ENCODE measurements at places on chromosomes 7 and 10. TPM values are rescaled to one million over a fixed set of nuclear protein-coding genes. Genes with fewer than 3 reads are reported as not detected.

GRCh38 chr7:157153260-157153659, 14.5 kb downstream of the UBE3C start:
- DNase-seq = no peak

DNA sequence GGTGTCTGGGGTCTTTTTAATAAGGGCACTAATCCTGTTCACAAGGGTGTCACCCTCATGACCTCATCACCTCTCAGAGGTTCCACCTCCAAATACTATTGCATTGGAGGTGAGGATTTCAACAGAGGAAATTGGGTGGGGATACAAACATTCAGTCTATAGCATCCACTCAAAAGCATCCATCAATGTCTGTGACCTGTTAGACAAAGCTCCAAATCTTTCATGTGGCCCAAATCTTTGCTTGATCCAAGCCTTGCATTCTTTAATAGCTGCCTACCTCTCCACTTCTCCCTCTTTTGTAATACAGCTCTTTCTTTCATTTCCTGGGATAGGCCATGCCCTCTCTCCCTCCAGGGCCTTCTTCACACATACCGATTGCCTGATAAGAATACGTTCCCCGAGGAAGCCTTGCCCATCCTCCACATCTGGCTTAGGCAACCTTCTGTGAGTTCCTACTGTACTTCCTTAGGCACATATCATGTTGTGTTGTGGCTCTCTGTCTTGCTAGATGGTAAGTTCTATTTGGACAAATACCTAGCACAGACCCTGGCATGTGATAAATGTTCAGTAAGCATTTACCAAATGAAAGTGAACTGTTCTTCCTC, 66.1 kb downstream of the CREM start:
- DNase-seq = no peak

DNA sequence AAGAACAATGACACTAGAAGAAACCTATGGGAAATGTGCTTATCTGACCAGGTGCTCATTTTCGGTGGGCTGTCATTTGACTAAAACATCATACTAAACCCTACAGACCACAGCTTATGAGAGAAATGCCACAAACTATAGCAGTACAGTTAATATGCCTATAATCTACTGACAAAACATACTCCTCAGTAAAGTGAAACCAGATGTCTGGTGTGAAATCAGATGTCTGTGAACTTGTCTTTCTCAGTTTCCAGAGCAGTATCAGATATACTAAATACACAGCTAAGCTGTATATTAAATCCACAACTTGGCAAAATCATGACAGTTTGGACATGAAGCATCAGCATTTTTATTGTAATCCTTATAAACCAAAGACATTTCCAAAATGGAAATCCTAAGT, 3.3 kb downstream of the IMMP2L start:
- no peak for DNase-seq

DNA sequence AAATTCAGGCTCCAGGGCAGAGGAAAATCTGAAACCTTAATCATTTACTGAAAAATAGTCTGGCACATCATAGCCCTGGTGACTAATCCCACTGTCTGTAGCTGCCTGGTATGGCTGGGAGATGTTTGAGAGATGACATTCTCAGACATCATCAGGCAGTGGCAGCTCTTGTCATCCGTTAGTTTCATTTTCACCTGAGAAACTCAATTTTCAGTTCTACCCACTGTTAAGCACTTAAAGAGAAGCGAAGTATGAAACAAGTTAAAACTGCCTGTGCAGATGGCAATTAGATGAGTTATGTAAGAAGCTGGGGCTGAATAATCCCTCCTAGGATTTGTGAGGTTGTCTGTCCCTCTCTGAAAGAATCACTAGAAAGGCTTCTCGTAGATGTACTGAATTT, 150.2 kb downstream of the NSUN6 start:
- no peak for DNase-seq

Gene AGR2
- not detected for total RNA-seq

Gene AGAP4
- total RNA-seq = 16.7 TPM

Gene ATP6V0A4
- not detected for total RNA-seq

Data from activated T-helper 1 cell treated with anti-CD3 and anti-CD28 coated beads, Interleukin-12 subunit alpha, Interleukin-12 subunit beta, Interleukin-2, Interleukin-4 antibody, amounts not matched to agents 30 ng/mL and 10 ng/mL and 1 ng/mL, durations not matched to agents 14 hours and 24 hours and 36 hours (primary cell).